ENCODE measurements at places on chromosomes 11 and 22.

DNA sequence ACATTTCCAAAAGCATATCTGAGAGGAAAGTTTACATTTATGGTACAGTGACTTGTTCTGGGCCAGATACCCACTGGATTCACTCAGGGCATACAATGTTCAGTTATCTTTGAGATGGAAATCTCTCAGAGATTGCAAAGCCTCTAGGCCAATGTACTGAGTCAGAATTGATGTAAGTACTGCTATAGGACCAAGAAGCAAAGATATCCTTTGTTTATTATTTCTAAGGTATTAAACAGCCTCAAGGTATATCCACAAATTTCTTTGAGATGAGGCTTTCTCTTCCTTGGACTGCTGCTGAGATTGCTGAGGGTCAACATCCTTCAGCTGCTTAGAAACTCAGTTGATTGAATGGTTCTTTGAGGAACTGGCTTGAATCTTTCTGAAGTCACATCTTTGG is 484.0 kb downstream of the METTL15 start:
- DNase-seq = no peak

DNA sequence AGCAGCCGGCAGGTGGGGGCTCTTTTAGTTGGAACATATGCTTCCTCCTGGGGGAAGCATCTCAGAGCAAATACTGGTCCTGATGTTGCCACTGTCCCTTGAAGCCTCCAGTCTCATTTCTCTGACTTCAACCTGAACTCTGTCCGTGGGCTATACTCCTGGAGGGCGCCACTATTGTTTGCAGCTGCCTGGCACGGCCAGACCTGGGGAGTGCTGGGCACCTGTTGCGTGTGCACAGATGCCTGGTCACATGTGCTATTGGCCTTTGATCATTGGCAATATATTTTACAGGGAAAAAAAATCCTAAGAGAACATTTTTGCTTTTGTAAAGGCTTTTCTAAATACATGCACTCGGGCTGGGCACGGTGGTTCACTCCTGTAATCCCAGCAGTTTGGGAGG is 18.2 kb downstream of the LHFPL7 start:
- DNase-seq = no peak

GRCh38 chr11:134939905-134940304 is 527.9 kb upstream of the B3GAT1 start:
- no peak for DNase-seq

DNA sequence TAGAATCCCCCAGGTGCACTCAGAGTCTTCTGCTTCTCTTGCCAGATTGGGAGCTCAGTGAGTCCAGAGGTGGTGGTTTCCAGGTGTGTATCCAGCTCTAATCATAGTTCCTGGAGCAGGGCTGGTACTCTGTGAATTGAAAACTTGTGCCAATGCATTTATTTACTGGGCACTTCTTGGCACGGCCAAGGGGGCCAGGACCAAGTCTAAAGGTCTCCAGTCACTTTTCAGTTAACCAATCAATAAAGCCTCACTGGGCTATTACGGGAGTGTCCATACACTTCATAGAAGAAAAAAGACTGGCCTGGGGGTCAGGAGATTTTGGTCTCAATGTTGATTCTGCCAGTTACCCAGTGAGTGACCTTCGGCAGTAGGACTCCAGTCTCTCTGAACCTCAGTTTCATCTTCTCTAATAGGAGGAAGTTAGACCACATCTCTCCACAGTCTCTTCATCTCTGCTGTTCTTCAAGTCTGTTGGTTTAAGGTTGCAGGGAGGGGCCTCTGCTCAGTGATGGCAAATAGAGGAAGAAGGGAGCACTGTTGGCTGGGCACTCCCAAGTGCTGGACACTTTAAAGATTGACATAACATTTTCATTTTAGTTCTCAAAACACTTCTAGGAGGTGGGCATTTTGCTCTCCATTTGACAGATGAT is 188.5 kb upstream of the E2F8 start:
- DNase-seq = no peak

DNA sequence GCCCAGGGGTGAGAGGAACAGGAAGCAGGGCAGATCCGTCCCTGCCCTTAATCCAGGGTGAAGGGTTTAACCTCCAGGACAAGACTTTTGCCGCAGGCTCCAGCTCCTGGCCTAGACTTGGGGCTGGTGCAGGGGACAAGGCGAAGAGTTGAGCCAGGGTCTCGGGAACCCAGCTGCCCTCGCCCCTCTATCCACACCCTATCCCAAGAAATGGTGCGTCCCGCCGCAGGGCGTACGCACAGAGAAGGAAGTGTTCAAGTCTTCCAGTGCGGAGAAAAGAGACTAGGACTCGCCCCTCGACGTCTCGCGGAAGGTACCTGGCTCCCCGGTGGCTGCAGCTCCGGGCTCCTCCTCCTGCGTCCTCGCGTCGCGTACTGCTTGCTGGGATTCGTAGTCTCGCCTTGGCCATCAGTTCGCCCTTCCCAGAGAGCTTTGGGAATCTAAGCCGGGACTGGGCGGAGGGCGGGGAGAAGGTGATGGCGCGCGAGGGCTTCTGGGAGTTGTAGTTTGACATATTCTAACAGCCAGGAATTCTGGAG is at the start of gene ZMAT5:
TSS of gene ZMAT5 (minus strand) at position 376 of the 539 bp plus-strand sequence. CDS start 18,463 bp downstream, outside the sequence.
- DNase-seq = peak; percentile 79

- DNase-seq = no peak
Observed at GRCh38 chr22:47593291-47593690, 830.8 kb downstream of the TBC1D22A start.

GRCh38 chr22:43885786-43886185 is 6.0 kb downstream of the PNPLA5 start:
- DNase-seq = no peak

- DNase-seq = no peak
Observed at GRCh38 chr22:37926358-37926757, 20.3 kb downstream of the MICALL1 start.

- DNase-seq = no peak
Observed at GRCh38 chr11:2826679-2827056, 58.9 kb downstream of the CDKN1C start.

DNA sequence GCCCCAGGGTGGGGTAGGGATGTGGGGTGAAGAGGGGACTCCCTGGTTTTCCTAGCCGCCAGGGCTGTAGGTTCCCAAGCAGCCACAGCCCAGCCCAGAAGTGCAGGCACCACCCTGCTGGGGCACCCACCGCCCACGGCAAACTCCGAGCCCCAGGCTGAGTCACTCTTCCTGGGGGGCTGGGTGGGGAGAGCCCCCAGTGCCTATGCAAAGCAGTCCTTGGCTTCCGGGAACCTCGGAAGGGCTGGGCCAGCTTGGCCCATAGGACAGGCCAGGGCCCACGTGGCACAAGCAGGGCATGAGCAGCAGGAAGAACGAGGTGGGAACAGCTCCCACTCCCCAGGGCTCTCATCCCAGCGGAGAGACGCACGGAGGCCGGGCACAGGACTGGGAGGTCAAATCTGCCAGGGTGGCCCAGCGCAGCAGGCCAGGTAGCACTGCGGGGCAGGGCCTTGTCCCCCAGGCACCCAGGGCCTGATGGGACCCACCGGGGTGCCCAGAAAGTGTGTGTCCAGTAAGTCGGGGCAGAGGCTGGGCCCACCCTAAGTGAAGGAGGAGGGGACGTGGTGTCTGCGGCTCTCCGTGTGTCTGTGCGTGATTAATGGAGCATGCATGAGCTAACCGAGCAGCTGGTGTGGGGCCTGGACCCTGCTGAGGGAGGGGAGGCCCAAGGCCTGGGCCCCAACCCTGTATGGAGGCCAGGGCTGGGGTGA is 4.6 kb upstream of the IL17REL start:
- DNase-seq = no peak
